Left colon (tissue), 2 donors: ENCODE measurements at places on chromosomes 2 and 18. TPM values are rescaled to one million over a fixed set of nuclear protein-coding genes. Genes with fewer than 3 reads are reported as not detected.

Gene CAPN14
- 0.09 TPM for total RNA-seq

Gene NLRC4
- total RNA-seq, result 0.84 TPM

Gene MAPK4
- 0.12 TPM for total RNA-seq

Gene INHBB
- total RNA-seq, result 0.98 TPM

Gene TEX44
- total RNA-seq, result not detected

Gene ANKRD36C
- 31.4 TPM for total RNA-seq

Gene ABCG5
- 0.09 TPM for total RNA-seq
